ENCODE measurements at places on chromosomes 11 and 22.

DNA sequence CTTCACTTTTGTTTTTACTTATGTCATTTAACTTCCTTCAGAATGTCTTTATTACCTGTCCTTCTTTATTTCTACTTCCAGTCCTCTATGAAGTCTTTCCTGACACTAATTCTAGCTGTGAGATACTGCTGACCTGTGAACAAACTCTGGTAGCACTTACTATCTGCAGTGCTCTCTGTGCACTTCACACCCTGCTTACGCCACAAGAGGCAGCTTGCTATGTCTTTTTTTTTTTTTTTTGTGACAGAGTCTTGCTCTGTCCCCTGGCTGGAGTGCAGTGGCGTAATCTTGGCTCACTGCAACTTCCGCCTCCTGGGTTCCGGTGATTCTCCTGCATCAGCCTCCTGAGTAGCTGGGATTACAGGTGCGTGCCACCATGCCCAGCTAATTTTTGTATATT lies 10.7 kb downstream of the STIM1 start:
- no peak for DNase-seq

DNA sequence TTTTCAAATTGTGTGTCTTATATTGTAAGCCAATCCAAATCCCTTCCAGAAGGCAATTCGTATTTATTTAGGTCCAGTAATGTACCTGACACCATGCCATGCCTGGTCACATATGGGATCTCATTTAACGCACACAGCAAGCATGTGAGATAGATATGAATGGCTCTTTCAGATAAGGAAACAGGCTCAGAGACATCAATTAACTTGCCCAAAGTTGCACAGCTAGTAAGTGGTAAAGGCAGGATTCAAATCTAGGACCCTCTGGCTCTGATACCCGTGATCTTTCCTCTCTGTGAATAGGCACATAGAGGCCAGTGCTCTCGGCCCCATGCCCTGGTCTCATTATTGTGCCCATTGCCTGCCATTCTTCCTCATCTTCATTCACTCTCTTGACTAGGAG lies 34.3 kb downstream of the KCNJ4 start:
- no peak for DNase-seq

DNA sequence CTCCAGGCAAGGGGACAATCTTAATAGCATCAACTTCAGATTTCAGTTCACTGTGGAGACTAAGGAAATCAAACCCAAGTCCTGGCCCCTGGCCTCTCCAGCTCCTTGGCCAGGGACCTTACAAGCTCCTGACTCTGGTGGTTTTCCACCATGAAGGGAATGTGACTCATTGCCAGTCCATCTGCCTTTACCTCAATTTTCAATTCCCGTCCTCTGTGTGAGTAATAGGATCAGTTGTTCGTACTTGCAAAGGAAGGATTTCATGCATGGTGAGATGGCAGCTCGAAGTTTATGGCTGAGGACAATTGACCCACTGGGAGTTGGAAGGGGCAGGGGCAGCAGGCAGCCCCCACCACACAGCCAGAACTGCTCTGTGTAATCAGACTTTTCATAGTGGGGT lies 42.5 kb downstream of the INSC start:
- no peak for DNase-seq

DNA sequence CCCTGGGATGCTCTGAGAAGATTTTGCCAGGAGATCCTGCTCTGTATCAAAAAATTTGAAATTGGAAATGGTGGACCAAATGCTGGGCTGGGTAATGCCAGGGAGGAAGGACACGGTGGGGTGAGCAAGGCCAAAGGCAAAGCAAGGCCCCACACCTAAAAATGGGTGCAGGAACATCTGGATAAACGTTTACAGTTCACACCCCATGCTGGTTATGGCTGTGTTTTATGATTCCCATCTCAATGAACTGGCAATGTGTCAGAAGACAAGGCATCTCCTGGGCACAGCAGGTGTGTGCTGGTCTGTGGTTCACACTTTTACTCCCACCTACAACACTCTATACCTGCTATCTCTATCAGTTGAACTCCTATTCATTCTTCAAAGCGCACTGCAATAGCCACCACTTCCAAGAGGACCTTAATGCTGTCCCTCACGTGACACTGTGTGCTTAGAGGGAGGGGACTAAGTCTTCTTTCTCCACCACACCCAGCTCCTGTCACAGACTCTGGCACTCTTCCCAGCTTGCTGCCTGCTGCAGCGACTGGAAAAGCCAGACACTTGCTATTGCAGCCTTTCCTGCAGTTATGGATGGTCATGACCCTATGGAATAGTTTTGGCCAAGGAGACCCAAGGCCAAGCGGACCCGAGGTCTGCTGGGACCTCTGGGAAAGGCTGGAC lies 277.5 kb downstream of the CTTN start:
- DNase-seq: no peak

DNA sequence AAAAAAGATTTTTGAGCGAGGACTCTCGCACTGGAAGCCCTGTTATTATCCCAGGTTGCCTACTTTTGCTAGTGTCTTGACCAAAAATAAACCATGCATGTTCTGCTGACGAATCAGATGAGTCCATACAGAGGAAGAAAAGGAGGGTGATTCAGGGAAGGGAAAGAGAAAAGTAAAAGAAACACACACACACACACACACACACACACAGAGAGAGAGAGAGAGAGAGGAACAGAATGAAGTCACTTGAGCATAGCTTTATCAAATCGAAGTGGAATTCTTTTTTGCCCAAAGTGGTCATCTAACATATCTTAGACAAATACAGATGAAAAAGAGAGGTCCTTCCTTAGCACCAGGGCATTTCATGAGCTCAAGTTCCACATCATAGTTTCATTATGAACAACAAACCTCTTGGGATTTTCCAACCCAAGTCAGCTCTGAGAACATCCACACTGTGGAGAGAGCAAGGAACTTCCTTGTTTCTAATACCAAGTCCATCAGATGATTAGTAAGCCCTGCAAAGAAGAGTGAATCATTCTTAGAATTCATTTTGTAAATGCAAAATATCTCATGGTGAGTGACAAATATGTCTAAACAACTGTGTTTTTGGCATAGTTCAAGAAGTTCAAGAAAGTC lies 7.7 kb upstream of the MMP12 start:
- no peak for DNase-seq

DNA sequence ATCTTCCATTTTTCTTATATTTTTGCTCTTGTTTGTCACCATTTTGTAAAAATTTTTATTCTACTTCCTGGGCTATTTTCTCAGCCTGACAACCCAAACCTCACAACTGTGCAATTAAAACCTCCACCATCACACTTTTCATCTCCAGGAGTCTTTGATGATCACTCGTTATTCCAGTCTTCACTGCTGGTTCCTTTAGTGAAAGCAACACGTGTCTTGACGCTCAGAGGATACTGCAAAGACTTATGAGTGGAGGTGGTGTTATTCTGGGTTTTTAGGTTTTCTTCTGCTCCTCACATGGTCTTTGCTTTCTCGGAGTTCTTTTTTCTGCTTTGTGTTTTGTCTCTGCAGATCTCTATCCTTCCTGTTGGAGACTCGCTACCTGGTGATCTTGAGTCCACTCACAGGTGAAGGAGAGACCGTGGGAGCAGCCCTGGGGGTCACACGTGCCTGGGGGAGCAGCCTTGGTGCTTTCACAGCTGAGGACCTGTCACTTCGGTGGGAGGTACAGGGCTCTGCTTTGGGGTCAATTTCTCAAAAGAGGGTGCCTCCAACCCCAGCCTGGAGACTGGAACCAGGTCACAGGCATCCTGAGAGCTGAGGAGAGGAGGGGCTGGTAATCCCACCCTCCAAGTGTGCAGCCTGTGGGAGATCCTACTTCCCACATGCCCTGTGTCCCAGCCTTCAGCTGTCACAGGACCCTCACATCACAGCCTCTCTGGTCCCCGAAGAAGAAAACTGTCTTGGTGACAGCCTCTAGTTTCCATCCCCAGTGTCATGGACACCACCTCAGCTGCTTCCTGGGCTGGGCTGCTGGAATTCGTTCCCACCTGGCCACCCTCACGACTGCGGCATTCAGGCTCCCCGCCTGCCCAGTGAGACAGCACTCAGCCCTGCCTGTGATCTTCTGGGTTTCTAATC lies 11.0 kb downstream of the SULT4A1 start:
- DNase-seq: no peak

GRCh38 chr11:61023086-61023965 lies 51.8 kb downstream of the CD6 start:
- DNase-seq: peak; percentile 71

DNA sequence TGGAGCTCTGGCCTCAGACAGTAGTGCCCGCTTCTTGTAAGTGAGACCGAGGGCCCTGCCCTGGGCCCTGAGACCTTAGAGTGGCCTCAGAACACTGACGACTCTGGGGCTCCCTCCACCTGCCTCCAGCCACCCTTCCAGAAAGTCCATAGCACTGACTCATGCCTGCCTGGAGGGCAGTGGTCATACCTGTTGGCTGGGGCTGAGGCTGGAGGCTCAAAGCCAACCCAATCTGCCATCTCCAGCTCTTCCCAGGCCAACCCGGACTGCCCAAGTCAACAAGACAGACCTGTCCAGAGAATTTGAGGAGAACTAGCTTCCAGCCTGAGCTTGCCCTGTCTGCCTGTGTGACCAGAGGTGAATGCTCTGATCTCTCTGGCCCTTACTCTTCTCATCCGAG lies 66.9 kb upstream of the TTLL12 start:
- DNase-seq: no peak

- DNase-seq: no peak
Observed at GRCh38 chr11:65362966-65363365, 8.4 kb downstream of the TIGD3 start.

GRCh38 chr11:27394781-27395228 lies 31.8 kb upstream of the CCDC34 start:
- DNase-seq: no peak

DNA sequence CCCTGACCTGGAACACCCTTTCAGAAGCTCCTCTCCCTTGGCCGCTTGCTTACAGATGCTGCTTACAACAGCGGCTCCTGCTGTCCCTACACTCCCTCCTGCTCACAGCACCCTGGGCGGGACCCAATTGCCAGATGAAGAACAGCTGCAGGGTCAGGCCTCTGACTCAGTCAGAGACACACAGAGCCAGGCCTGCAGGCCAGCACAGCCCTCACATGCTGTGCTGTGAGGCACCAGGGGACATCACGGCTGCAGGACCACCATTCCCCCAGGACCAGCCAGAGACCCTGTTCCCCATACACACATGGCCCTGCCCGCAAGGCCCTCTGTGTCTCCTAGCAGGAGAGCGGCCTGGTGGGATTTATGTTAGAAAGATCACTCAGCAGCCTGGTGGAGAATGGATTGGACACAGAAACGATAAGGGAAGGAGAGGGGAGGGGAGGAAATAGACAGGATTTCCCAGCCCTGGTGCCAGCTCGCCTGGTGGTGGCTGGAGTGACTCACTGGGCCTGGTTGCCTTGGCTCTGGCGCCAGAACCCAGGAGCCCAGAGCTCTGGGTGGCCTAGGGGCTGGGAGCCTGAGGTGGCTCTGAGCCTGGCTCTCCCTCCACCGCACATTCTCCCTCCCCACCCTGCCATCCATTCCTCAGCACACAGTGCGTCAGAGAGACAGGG lies 6.7 kb downstream of the CAPN5 start:
- no peak for DNase-seq

DNA sequence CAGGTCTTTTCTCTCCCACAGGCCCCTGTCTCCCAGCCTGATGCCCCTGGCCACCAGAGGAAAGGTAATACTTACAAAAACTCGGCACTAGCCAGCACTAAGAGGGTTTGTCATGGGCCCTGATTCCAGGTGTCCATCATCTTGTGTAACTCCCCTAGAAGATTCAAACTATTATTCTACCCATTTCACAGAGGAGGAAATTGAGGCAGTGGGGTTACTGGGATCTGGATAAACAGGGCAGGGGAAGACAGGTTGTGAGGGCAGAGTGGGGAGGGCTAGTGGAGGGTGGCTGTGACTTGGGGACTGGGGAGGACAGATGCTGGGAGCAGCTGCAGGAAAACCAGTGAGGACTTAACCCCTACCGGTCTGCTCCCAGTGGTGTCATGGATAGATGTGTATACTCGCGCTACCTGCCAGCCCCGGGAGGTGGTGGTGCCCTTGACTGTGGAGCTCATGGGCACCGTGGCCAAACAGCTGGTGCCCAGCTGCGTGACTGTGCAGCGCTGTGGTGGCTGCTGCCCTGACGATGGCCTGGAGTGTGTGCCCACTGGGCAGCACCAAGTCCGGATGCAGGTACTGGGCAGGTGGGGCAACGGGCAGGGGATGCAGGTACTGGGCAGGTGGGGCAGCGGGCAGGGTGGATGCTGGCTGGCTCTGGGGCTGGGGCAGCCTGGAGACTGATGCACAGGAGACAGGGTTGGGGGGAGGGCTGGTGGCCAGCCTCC lies 1.2 kb downstream of the VEGFB start:
- no peak for DNase-seq

DNA sequence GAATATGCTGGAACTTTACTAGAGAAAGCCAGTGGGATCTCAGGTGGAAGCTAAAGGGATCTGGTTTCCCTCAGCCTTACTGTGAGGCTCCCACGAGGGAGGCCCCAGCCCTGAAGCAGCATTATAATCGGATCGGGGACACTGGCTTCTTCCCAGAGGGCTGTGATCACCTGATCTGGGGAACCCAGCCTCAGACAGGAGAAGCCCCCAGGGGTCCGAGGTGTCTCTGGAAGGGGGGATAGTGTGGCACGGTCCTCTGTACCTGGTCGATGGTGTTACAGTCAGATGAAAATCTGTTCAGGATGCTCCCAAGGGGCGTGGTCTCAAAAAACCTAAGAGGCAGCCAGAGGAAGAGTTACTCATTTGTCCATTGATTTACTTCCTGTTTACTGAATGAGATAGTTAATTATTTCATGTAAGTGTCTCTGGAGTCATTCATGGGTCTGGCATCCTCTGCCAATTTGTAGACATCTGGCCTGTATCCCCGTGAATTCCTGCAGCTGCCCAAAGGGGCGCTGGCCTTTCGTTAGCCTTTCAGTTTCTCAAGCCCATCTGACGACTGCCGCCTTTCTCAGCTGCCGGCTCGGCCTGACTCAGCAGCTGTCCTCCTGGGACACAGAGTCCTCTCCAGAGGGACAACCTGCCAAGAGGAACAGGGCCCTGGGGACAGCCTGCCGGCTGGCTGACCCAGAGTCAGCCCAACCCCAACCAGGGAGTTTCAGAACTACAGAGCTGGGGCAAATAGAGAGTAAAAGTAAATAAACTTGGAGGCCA lies 17.0 kb upstream of the KCNJ11 start:
- no peak for DNase-seq

- no peak for DNase-seq
Observed at GRCh38 chr11:64266339-64266738, 15.0 kb downstream of the PLCB3 start.

GRCh38 chr11:98561252-98561651 lies 459.5 kb upstream of the CNTN5 start:
- no peak for DNase-seq

GRCh38 chr11:134276396-134277182 lies 410 bp downstream of the GLB1L3 start:
- no peak for DNase-seq
